ENCODE measurements at places on chromosomes 4 and X. TPM values are rescaled to one million over a fixed set of nuclear protein-coding genes. Genes with fewer than 3 reads are reported as not detected.

- no peak for DNase-seq
Observed at GRCh38 chr4:52110171-52110570, 59.1 kb downstream of the SPATA18 start.

DNA sequence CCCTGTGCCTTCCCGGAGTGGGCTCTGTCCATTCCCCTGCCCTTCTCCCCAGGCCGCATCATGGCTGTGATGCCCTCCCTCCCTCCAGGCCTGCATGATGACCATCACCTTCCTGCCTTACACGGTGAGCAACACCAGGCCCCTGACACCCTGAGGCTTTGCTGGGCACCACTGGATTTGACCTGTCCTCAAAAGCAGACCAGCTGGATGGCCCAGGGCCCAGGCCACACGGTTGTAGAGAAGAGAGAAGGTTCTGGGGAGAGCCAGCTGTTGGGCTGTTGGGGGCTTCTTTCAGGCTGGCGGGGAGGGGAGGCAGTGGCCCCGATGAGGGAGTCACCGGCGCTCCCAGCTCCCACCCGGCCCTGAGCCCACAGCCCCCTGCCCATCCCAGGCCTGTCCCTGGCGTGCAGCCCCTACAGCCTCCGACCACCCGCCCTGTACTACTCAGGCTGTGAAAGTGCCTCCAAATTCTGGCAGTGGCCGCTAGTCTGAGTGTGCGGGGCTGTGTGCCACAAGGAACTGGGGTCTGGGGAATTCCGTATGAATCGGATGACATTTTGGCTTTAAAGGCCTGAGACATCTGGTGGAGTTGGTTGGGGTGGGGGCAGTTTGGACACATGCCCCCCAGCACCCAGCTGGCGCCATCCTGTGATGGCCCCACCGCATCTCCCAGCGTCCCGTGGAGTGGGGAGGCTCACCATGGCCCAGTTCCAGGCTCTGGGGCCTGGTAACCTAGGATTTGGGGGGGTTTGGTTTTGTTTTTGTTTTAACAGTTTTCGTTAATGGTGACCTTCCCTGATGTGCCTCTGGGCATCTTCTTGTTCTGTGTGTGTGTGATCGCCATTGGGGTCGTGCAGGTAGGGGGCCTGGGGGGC, 19.6 kb downstream of the TMEM175 start:
- DNase-seq = no peak

GRCh38 chr4:127660284-127660885, 27.6 kb downstream of the INTU start:
- DNase-seq = no peak

DNA sequence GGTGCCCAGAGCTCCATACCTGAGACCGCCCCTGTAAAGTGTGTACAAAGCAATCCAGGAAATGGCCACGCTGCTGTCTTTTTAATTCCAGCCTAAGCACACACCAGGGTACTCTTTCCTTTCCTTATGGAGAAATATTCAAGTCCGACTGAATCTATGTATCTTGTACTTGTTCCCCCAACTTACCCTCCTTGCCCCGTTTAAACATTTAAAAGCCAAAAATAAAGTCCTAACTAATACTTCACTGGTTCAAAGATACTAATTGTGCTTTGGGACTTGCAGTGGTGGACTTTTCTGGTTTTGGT, 731 bp upstream of the AMMECR1 start:
- DNase-seq = no peak

The FAM9B gene
- total RNA-seq = not detected

GRCh38 chr4:109160494-109160893, 142.0 kb downstream of the COL25A1 start:
- no peak for DNase-seq

DNA sequence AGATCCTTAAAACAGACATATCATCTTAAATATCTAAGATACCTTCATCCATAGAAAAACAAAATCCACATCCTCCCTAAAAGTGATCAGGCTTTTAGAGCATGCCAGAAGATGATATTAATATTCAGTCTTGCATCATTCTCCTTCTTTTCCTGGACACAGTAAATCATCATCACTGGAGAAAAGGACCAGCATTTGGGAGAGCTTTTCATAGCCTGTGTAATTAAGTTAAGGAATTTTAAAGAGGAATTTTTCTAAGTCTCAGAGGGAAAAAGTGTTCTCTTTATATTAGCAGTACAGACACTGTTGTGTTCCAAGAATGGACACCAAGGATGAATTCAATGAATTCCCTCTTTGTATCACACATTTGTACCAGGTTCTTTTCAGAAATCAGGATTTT, 696 bp downstream of the SCRG1 start:
- DNase-seq = no peak
